SIG-M5 (cell line): ENCODE measurements at places on chromosomes 11 and 22.

DNA sequence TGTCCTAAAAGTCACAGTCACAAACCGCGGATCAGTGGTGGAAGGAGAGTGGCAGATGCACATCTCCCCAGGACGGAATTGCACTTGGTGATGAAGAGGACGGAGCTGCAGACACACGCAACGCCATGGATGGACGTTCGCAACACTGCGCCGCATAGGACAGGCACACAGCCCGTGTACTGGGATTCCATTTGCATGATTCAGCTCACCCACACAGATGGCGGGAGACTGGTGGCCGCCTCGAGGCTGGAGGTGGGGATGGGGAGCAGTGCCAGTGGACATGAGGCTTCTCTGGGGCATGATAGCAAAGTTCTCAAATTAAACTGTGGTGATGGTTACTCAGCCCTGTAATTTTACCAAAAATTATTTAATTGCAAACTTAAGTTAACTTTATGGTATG lies 37.4 kb downstream of the DUSP8 start:
- no peak for DNase-seq

- DNase-seq = no peak
Measured at GRCh38 chr22:40314041-40314440, 32.3 kb upstream of the ADSL start.

- DNase-seq = no peak
Measured at GRCh38 chr11:109304159-109304558, 117.8 kb upstream of the C11orf87 start.

- DNase-seq = no peak
Measured at GRCh38 chr11:85685125-85685819, 723 bp downstream of the CCDC89 start.

GRCh38 chr11:665062-665703 lies 28.1 kb downstream of the DRD4 start:
- no peak for DNase-seq

GRCh38 chr11:47216121-47216798 lies 1.5 kb downstream of the DDB2 start:
- DNase-seq = no peak

GRCh38 chr22:46578251-46578823 lies 40.9 kb upstream of the CELSR1 start:
- DNase-seq = no peak

DNA sequence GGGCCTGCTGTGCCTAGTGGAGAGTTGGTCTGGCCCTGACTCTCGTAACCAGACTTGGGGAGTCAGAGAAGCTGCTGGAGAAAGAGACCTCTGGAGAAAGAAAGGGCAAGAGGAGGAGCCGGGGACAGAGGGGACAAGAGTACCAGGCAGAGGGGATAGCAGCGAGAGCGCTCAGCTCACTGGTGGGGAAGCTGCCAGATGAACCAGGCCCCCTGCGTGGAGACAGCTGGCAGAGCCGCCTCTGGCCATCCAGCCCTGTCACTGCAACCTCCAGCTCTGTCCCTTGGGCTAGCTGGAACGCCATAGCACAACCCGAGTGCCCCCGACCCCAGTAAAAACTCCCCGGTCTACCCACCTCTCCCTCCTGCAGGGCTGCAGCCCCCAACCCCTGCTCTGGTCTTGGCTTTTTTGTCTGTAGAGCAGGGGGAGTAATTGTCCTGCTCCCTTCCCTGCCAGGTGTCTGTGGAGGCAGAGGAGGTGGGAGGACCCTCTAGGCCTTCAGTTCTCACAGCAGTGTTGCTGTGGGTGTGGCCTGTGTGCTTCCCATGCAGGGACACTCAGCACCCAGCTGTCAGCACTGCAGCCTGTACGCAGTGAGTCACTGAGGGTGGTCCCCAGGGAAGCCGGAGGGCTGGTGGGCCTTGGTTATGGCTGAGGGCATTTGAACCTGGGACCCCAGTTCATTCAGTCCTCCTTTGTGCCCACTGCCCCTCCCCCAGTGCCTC lies 4.8 kb upstream of the SUN2 start:
- no peak for DNase-seq

DNA sequence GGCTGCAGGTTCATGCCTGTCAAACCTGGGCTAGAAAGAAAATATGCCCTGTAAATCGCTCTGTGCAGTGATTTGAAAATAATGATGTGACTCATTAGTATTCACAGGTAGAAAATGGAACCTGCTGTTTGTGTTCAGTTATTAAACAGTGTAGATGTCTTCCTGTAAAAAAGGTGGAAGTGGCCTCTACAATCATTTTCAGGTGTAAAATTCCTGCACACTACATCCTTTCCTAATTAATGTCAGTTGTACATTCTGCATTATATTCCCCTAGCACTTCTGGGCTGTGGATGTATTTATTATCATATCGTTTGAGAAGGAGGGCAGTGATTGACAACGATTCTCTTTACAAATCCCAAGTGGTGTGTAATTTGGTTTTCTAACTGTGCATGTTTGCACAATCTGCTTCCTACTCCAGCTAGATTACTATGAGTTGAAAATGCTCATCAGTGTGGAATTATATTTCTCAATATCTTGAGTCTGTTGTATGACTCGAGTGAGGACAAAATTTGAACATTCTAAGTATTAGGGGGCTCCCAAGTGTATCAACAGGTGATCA lies 454.0 kb upstream of the DDI1 start:
- no peak for DNase-seq

DNA sequence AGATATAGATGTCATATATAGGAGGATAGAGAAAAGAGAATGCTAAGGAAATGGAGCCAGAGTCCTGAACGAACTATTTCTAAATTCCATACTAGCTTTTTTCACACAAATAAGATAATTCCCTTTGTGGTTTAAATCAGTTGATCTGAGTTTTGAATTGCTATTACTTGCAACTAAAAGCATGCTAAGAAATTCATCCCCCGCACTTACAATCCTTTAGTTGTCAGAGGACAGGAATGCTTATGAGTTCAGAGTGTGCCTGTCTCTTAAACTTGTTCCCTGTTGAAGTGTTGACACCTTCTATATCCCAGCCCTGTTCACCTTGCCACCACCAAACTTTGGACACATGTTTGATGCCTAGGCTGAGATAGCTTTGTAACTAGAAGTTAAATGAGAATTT lies 406.2 kb downstream of the METTL15 start:
- DNase-seq = no peak

DNA sequence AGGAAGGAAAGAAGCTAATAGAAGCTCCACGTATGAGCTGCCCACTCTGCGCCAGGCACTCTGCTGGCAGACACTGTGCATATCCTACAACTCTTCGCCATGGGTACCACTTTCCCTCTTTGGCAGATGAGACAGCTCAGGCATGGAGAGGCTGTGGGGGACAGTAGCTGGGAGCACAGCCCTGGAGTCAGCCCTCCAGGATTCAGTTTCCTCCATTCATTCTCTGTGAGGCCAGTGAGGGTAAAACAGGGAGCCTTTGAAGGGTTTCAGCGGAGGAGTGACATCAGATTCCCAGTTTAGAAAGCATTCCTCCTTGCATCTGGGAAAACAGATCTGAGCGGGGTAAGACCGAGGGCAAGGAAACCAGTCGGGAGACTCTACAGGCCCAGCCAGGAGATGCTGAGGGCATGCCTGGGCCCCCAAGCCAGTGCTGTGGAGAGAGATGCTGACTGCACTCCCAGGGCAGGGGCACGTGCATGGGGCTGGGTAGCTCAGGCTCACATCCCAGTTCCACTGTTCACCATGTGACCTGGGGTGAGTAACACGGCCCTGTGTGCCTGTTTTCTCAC lies 58.3 kb upstream of the EMID1 start:
- DNase-seq = no peak

GRCh38 chr11:72471005-72471898 lies 36.9 kb upstream of the CLPB start:
- DNase-seq = no peak

GRCh38 chr11:30786256-30787110 lies 200.3 kb upstream of the MPPED2 start:
- DNase-seq = no peak

GRCh38 chr11:68002575-68002937 lies 1.3 kb downstream of the UNC93B1 start:
- DNase-seq = peak; percentile 17

DNA sequence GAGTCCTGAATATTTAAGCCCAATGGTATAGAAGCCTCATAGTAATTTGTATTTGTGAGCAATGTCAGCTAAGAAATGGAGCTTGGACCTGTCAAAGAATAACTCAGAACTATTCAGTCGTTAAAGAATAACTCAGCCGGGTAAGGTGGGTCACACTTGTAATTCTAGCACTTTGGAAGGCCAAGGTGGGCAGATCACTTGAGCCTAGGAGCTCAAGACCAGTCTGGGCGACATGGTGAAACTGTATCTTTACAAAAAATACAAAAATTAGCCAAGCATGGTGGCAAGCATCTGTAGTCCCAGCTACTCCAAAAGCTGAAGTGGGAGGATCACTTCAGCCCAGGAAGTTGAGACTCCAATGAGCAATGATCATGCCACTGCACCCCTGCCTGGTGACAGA lies 1526.5 kb downstream of the LRRC4C start:
- no peak for DNase-seq

GRCh38 chr22:19615001-19615461 lies 90.8 kb upstream of the CLDN5 start:
- DNase-seq = no peak

- no peak for DNase-seq
Measured at GRCh38 chr11:43404836-43405479, 46.2 kb downstream of the TTC17 start.

- peak; percentile 36 for DNase-seq
Measured at GRCh38 chr11:48107188-48107704, 109.4 kb upstream of the OR4B1 start.

- no peak for DNase-seq
Measured at GRCh38 chr11:122210367-122210997, 94.5 kb upstream of the BLID start.

GRCh38 chr11:61949169-61950034 lies 749 bp upstream of the BEST1 start:
- peak; percentile 34 for DNase-seq

GRCh38 chr22:47088480-47089158 lies 326.2 kb downstream of the TBC1D22A start:
- DNase-seq = no peak

DNA sequence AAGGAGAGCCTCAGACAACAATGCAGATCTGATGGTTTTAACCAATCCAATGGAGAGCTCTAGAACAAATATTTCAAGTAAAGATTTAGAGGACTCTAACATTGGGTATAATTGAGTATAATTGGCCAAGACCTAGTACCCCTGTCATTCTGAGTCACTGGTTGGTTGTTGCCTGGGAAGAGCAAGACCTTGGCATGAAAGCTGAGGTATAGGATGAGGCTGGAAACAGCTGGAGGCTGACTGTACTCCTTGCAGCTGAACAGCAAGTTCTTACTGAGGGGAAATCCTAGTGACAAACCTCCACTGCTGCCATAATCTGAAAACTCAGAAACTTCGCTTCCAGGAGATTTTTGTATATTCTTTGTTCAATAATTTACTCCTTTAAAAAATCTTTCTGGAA lies 54.3 kb upstream of the MUC15 start:
- no peak for DNase-seq

DNA sequence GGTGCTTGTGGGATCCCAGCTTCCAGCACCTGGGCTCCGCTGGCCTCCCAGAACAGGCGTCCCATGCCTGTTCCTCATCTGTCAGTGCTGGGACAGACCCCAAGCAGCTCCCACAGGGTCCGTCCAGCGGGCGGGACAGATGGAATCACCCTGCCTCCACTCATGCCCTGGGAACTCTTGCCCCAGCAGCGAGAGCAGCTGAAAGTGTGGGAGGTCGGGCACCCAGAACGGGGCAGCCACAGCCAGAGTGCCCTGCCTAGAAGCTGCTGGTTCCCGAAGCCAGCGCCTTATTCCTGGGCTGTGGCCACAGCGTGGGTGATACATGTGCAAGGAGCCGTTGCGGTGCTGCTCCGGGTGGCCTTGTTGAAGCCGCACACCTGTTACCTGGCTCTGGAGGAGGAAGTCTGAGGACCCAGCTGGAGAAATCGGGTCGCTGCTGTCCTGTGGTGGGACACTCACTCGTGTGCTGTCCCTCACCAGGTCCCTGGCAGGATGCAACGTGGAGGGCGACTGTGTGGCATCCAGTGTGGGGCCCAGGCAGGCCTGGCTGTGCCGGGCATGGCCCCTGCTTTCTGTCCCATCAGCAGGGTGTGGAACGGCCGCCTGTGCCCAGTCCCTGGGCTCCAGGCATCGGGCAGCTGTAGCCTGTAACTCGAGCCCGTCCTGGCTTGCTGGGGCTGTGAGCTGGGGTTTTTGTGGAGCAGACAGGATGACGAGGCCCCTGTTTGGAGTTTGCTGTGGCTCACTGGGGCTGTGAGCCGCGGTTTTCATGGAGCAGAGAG lies 16.2 kb downstream of the GRAMD4 start:
- DNase-seq = no peak
